ENCODE measurements at places on chromosomes 13 and 19.

DNA sequence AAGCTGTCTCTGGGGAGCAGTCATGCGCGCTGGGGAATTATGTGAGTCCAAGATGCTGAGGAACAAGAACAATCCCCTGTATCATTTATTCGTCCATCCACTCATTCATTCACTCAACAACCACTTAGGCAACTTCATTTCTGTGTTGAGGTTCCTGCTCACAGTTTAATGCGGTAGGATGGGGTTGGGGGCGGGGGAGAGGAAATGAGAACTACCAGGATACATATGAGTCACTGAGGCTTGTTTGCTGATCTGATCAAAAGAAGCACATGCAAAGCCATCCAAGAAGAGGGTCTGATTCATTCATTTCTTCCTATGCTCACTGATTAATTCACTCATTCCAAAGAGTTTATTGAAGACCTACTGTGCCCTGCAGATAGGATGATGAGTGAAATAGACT, 20.9 kb downstream of the ZNF536 start:
- DNase-seq, result no peak

DNA sequence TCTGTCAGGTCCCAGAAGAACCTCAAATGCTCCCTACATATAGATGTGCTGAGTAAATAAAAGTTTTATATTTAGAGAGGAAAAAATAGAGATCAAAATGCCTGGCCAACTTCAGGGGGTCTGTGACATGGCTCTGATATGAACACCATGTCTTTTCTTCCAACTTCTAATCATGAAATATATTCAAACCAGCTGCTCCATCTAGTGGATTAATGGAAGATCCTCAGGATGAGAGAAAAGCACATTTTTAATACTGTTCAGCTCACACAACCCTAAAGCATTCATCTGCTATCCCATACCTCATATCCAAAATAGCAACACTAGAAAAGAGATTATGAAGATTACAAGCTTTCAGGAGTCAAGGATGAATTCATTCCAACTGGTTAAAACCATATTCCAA, 56.0 kb upstream of the DOCK9 start:
- DNase-seq, result no peak

- no peak for DNase-seq
Observed at GRCh38 chr13:106520251-106521054, 15.0 kb downstream of the EFNB2 start.

GRCh38 chr13:50476577-50477285, 366.8 kb downstream of the DLEU7 start:
- DNase-seq, result no peak

DNA sequence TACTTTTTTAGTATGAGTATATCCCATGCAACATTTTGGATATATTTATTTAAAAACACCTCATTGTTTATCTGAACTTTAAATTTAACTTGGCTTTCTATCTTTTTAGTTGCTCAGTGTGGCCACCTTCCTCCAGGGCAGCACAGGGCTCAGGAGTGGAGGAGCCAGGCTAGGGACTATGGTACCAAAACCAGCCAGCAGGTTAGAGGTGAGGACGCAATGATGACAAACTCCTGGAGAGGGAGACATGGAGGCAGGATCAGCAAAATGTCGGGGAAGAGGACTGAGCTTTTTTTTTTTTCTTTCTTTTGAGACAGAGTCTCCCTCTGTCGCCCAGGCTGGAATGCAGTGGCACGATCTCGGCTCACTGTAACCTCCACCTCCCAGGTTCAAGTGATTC, 29.6 kb upstream of the CALM3 start:
- DNase-seq, result peak; percentile 47

- no peak for DNase-seq
Observed at GRCh38 chr13:52744842-52745375, 5.3 kb upstream of the CNMD start.

GRCh38 chr13:33110713-33111413, 94.6 kb downstream of the KL start:
- DNase-seq, result no peak

DNA sequence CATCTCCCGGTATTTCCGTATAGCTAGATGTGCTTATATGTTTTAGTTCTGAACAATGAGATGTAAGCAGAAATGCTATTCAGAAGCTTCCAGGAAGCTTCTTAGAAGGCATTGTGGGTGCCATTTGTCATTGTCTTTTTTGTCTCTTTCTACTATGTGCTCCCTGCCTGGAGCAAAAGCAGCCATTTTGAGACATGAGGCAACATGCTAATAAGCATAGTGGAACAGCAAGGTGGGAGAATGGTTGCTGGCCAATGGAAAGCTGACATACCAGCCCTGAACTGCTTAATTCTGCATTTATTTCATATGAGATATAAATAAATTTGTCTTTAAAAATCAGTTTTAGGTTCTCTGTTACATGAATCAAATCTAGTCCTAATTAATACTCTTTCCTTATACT, 299.7 kb downstream of the LMO7 start:
- DNase-seq, result no peak

GRCh38 chr19:5355076-5355475, 14.5 kb upstream of the PTPRS start:
- DNase-seq, result no peak

- no peak for DNase-seq
Observed at GRCh38 chr13:26011996-26012821, 39.6 kb downstream of the SHISA2 start.

- no peak for DNase-seq
Observed at GRCh38 chr13:71474936-71475335, 392.1 kb downstream of the DACH1 start.

DNA sequence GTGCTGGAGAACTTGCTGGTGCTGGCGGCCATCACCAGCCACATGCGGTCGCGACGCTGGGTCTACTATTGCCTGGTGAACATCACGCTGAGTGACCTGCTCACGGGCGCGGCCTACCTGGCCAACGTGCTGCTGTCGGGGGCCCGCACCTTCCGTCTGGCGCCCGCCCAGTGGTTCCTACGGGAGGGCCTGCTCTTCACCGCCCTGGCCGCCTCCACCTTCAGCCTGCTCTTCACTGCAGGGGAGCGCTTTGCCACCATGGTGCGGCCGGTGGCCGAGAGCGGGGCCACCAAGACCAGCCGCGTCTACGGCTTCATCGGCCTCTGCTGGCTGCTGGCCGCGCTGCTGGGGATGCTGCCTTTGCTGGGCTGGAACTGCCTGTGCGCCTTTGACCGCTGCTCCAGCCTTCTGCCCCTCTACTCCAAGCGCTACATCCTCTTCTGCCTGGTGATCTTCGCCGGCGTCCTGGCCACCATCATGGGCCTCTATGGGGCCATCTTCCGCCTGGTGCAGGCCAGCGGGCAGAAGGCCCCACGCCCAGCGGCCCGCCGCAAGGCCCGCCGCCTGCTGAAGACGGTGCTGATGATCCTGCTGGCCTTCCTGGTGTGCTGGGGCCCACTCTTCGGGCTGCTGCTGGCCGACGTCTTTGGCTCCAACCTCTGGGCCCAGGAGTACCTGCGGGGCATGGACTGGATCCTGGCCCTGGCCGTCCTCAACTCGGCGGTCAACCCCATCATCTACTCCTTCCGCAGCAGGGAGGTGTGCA, 587 bp downstream of the S1PR4 start:
- DNase-seq, result no peak

GRCh38 chr19:38880076-38880881, 2.2 kb upstream of the RINL start:
- DNase-seq, result no peak

DNA sequence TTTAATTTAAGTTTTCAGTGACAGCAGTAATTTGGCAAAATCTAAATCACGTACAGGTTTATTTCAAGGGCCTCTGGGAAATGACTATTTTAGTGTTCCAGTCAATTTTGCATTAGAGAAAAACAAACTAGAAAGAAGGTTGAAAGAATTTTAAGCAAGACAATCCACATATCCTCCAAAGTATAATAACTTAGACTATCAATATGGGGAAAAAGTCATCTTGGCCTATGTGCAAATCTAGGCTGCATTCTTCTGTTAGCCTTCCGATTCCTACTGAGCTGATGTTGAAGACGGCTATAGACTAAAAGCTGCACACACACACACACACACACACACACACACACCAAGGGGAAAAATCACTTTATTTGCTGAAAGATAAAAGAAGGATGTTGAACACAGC, 81.3 kb downstream of the SLITRK6 start:
- DNase-seq, result no peak

DNA sequence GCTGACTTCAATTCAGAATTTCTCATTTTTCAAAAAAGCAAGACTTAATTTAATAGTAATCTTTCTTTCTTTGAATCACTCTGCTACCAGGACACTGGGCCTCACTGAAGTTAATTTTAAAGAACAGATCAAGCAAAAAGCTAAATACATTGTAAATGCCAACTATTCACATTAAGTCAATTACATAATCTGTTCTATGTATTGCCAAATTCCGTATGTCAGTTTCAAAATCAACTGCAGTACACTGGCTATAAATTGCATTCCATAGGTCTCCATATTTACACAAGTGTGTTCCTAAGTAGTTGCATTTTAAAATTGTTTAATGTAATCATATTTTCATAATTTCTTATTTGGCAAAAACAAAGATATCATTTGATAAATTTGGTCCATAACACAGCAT, 10.1 kb downstream of the FOXO1 start:
- no peak for DNase-seq

DNA sequence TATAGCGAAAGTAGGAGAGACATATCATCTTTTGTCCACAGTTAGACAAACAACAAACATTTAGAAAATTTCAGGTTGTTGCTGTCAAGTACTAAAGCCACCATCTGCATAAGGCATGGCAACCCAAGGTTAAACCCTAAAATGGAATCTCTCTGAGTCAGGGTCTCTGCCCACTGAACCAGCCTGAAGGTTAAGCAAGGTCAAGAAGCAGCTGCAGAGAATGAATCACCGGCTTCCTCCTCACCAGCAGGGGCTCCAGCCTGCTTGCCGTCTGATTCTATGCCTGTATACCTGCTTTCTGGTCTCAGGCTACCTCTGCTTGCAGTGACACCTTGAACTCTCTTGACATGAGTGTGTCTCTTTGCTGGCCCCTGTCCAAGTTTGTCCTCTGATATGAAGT, 726.2 kb upstream of the SGCG start:
- peak; percentile 7 for DNase-seq

DNA sequence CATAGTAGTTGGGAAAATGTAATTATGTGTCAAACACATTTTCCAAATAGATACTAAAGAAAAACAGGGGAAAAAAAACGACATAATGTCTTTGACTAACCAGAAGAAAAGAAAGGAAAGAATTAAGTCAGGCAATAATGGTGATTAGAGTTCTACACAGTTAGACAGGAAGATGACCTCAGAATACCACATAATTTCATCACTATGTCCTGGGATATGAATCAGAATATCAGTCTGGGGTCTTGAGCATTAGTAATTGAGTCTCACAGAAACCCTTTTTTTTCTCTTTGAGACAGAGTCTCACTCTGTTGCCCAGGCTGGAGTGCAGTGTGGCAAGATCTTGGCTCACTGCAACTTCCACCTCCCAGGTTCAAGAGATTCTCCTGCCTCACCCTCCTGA, 503.4 kb downstream of the SLITRK1 start:
- no peak for DNase-seq

GRCh38 chr13:34698945-34699344, 243.1 kb upstream of the NBEA start:
- no peak for DNase-seq

- no peak for DNase-seq
Observed at GRCh38 chr13:111389621-111390521, 69.4 kb downstream of the TEX29 start.

GRCh38 chr19:41265395-41266153, 1.4 kb downstream of the HNRNPUL1 start:
- no peak for DNase-seq

DNA sequence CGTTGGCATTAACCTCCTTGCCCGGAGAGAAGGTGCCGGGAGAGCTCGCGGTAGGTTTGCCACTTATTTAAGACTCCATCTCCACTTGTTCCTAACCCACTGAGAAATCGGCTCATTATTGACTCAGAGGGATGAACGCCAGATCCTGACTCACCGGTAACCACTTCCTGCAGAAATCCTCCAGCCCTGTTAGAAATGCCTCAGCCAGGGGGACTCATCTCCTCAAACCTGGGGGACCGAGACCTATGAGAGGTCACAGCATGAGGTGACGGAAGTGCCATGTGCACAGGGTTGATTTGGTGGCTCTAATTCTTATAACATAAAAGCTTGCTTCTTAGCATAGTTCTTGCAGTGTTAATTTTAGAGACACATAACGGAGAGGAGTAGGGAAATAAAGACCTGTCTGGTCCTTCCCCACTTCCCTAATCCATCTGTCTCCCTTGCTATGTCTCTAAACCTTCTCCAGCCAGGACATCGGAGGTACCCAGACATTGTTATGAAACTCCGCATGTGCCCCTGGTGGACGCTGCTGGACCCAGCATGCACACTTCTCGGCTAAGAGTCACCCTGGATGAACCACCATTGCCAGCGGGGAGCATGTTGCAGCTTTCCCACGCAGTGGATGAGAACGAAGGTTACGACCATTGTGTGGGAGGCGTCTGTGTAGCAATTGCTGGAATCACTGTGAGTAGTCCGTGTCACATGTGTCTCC, 158.9 kb downstream of the EFNB2 start:
- DNase-seq, result peak; percentile 71

- no peak for DNase-seq
Observed at GRCh38 chr19:4380254-4380727, 20.1 kb downstream of the SH3GL1 start.

- DNase-seq, result no peak
Observed at GRCh38 chr19:19782783-19783182, 38.8 kb downstream of the ZNF506 start.

- no peak for DNase-seq
Observed at GRCh38 chr19:3737487-3738205, 23.8 kb downstream of the APBA3 start.

DNA sequence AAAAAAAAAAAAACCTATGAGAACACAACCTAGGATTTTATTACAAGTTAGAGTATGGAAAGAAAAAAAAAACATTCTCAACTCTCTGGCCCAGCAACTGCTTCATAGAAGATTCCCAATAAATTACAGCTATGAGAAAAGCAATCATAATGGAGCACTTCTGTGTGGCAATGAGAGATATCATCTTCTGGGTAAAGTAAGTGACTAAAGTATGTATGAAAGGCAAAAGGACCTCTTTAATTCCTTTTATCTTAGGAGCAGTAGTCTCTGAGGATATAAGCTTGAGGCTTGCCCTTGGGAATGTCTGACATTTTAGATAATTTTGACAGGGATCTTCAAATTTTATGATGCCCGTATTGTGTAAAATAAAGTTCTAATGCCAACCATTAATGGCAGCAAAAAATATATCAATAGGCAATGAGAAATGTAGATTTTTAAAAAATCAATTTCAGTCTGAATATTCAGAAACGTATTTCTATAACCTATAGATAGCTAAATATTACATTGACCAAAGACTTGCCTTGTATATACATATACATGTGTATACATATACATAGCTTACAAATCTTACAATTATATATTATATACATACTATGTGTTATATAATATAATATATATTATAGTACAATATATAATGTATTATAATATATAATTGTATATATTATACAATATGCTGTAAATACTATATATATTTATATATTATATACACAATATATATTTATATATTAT, 823.9 kb upstream of the SLITRK1 start:
- no peak for DNase-seq

DNA sequence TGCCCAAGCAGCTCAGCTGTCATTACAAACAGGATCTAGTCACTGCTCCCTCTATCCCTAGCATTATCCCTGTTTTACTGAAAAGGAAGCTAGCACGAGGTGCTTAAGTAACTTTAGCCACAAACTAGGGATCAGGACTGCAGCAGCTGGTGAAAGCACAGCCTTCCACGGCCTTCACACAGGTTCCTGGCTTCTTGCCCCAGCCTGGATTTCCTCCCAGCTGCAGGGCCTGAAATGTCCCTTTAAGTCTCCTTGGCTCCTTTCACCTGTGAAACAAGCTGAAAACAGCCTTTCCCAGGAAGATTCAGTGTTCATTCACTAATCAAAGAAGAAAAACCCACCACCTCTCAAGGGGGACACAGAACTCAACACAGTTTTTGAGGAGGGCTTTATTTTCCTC, 754.5 kb downstream of the DIAPH3 start:
- DNase-seq, result no peak

All from LoVo (cell line).